ENCODE measurements at places on chromosomes 4 and X. TPM values are rescaled to one million over a fixed set of nuclear protein-coding genes. Genes with fewer than 3 reads are reported as not detected.

The TRPC3 gene
- 0.42 TPM for total RNA-seq

The HTN3 gene
- not detected for total RNA-seq

The CXXC4 gene
- 0.37 TPM for total RNA-seq

The MAGEA3 gene
- not detected for total RNA-seq

The HERC6 gene
- 6.2 TPM for total RNA-seq

The PPEF1 gene
- 0.24 TPM for total RNA-seq

The SSX4 gene
- not detected for total RNA-seq

The METAP1 gene
- 43.3 TPM for total RNA-seq

The UGT2B11 gene
- total RNA-seq = not detected

The CC2D2A gene
- 23.1 TPM for total RNA-seq

The MAP3K15 gene
- total RNA-seq = not detected

The GAGE12H gene
- not detected for total RNA-seq

The RIPPLY1 gene
- 0.57 TPM for total RNA-seq

The CTBP1 gene
- total RNA-seq = 113 TPM

The SLC16A2 gene
- total RNA-seq = 18.4 TPM

GRCh38 chr4:36665985-36666527 lies 384.6 kb downstream of the DTHD1 start:
- DNase-seq = no peak

DNA sequence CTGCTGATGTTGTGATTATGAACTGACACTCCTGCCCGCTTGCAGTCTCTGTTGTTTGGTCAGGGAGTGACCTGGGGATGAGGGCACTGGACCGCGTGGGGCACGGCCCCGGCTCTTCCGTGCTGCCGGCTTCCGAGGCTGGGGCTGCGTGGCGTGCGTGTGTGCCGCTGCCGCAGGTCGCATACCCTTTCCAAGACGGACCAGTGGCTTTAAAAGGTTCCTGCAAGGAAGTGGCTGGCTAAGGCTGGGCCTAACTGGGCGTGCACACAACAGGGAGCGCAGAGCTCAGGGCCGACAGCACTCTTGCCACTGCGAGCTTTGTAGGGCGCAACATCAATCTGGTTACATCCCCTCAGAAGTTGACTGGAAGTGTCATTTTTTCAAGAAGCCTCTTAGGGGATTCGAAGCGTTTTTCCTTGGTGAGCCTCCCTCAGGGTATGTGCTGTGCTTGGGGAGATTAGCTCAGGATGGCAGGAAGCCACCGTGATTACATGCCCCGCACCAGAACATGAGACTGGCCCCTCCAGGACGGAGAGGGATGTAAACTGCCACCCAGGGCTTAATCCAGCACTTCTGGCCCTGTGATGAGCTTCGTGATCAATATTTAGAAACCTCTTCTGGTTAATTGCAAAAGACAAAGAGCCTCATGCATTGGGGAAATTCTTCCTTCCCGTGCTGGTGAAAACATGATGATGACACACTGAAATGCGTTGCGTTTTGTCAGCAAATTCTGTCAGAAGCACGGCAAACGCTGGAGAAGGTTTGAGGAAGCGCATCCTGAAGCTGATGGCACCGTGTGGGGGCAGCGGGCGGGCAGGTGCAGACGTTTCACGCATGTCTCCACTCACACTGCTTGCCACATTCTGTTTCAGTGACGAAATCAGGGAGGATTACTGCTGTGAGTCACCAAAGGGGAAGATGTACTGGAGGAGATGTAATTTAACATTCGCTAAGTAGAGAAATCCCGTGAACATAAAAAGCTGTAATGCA lies 11.1 kb downstream of the MAEA start:
- DNase-seq = peak; percentile 93

- no peak for DNase-seq
Observed at GRCh38 chrX:135328421-135329005, 19.2 kb downstream of the ETDC start.

DNA sequence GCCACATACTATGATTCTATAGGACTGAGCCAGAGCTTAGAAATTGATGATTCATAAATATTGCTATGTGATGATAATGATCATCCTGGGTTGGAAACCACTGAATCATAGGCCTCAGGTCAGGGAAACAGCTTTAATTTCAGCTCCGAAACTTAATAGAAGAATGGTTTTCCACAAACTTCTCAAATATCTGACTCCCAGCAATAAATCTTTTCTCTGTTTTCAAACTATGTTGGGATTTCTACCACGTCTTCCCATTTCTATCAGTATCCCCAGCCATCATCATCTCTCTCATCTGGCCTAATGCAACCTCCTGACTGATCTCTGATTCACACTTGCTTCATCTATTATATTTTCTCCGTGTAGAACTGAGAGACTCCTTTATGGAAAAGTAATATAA lies 521.8 kb upstream of the AGA start:
- DNase-seq = no peak

- no peak for DNase-seq
Observed at GRCh38 chr4:149999485-150000074, 78.7 kb upstream of the DCLK2 start.

GRCh38 chrX:97429101-97429500 lies 545.4 kb downstream of the RPA4 start:
- no peak for DNase-seq

- no peak for DNase-seq
Observed at GRCh38 chr4:1357356-1358248, 10.6 kb downstream of the UVSSA start.

DNA sequence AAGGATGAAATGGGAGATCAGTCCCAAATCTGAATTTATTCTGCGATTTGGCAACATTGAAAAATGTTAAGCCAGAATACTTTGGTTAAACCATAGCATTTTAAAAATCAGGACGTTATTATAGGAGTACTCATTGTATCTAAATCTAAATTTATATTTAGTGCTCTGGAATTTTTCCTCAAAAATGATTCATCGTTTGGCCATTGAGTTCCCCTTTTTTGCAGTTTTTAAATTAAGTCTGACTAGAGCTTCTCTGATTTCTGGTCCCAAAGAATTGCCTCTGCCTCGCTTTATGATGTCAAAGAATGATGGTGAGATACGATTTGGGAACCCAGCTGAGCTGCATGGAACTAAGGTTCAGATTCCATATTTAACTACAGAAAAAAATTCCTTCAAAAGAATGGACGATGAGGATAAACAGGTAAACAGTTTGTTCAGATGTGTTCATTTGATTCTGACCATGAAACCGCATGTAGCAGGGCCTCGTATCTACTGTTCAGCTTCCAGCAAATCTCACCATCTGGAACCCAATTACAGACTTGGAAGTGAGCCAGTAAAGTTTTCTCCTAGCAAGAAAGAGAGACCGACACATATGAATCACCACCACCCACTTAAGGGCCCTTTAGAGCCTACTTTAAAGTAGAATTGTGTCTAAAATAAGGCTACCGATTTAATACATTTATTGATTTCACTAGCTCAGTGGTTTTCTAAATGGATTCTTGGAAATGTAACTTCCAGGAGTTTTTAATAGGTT lies 75.6 kb downstream of the REPS2 start:
- no peak for DNase-seq

DNA sequence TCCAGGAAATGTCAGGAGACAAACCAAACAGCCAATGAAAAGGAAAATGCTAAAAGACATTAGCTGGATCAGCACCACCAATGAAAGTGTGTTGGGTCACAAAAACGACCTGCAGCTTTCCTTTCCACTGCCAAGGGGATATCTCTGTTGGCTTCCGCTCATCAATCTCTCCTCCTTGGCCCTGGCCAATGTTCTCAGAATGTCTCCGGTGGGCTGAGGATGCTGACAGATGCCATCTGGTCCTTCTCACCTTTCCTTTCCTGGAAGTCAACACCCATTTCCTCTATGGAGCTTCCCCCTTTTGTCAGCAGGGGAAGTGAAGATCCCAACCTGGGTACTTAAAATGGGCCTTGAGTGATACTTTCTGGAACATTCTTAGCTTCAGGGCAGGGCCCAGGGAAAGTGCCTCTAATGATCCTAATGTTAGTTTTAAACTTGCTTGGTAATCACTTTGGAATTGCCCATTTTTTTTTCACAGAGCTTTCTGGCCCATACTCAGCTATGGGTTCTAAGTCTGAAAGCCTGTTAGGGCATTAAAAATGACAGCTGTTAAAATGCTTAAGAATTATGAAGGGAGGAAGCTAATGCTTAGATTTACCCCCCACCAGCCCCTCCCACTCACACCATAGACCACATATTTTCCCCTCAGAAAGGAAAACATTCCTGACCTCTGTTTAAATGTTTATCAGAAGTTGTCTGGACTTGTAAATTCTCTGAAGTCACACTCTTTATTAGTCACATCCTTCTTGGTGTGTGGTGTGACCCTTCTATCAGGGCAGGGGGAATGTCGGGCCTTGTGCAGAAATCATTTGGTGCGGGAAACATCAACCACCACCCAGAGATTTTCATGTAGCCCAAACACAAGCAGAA lies 29.2 kb downstream of the IGFBP7 start:
- DNase-seq = no peak

GRCh38 chrX:153450114-153450948 lies 4.5 kb upstream of the TREX2 start:
- peak; percentile 72 for DNase-seq

DNA sequence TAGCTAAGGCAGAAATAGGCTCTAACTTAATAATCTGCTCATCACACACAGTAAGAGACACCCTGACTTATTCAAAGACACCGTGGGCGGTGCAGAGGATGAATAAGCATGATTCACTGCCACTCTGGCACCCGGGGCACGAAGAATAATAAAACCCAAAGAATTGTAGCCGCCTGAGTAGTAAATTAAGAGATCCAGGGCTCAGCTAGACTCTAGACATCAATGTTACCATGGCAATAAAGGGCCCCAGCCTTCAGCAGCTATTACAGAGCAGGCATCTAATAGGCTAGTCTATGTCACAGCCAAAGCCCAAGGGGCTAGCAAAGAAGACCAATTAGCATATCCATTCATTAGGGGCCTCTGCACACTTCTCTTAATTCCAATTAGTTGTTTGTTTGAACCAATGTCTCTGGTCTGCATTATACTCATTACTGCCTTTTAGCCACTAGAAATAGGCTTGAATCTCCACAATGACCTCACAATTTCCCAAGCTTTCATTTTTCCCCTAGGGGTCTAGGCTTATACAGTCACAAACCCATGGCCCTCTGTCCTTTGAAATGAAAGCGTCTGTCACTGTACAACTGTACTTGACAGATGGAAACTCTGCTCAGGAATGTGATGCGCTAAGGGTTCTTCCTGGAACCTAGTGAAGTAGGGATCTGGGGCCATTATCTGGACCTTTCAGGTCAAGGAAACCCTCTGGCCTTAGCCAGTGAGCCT lies 3.0 kb upstream of the ATP1B4 start:
- DNase-seq = no peak

GRCh38 chr4:76322236-76322635 lies 15.7 kb downstream of the STBD1 start:
- no peak for DNase-seq

- DNase-seq = no peak
Observed at GRCh38 chrX:14501327-14501726, 28.0 kb upstream of the GLRA2 start.

DNA sequence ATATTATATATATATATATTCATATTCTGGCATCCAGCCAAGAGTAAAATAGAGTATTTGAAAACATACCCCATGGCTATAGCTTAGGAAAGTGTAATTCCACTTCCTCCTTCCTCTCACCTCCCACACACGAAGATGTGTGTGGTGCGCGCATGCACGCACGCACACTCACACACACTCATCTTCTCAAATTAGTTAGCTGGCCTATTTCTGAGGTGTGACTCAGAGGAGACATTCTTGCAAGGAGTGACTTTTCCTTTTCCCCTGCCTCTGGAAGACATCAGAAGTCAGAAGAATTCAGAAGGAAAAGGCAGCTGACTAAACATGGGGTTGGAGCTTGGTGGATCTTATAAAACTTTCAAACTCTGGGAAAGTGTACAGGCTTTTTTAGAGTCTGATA lies 8.8 kb downstream of the ENPEP start:
- no peak for DNase-seq

DNA sequence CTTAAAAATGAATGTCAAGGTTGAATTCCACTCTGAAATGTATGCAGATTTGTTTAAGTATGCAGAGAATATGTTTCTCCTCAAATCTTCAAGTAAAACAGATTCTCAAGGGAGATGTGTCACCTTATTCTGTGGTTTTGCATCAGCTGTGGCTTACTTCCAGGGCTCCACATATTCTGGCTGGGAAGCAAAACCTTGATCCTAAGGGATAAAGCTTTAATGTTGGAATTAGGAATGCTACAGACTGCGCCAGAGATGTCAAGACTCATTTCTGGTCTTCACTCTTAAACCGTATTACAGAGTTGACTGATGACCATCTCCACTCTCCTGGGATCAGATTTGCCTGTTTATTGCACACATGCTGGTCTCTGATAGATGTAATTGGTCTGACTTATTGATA lies 143.9 kb upstream of the DIPK2B start:
- no peak for DNase-seq

DNA sequence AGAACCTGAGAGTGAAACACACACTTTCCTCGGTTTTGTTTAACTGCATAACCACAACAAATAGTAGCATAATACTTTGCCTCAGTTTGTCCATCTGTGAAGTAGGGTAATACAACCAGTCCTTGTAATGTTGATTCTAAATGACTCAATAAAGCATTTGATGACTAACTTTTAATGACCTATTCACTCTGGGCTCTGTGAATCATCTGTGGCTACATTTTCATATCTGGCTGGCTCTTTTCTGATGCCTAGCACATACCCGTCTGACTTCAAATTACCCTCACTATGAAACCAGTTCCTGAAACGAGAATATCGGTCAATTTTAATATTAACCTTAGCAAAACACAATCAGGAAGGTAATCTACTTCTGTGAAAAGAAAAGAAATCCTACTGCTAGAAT lies 151.0 kb downstream of the SH2D1A start:
- DNase-seq = no peak

DNA sequence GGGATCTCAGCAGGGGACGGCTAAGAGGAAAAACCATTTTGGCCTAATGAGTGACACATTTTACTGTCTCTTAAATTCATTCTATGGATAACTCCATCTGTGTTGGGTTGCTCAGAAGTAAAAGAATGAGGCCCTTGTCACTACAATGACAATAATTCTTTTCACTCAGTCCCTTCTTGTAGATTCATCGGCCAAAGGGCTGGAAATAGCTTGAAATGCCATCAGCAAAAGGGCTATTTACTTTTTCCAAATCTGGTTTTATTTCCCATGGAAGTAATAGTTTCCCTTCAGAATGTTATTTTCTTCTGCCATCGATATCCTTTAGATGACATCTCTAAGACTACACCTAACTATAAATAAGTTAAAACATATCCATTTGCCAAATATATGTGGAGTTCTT lies 7.4 kb downstream of the MEPE start:
- DNase-seq = no peak

GRCh38 chrX:66020631-66021334 lies 19.1 kb downstream of the VSIG4 start:
- DNase-seq = no peak

DNA sequence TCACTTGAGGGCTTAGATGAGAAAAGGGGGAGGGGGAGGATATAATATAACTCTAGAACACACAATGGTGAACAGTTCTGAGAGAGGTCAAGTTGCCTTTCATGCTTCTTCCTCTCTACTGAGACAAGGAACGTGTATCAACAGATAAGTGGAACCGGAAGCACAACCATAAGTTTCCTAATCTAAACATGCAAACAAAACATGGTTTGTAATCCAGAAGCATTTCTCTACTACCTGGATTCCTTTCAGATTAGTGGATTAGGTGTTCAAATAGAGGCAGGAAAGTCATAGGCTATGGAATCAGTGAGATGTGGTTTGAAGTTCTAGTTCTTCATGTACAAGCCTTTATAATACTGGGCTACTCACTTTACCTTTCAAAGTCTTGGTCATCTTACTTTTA lies 460.6 kb downstream of the IDS start:
- DNase-seq = no peak

All from posterior vena cava (tissue), 2 donors.